ENCODE measurements at places on chromosomes 1 and 21.

DNA sequence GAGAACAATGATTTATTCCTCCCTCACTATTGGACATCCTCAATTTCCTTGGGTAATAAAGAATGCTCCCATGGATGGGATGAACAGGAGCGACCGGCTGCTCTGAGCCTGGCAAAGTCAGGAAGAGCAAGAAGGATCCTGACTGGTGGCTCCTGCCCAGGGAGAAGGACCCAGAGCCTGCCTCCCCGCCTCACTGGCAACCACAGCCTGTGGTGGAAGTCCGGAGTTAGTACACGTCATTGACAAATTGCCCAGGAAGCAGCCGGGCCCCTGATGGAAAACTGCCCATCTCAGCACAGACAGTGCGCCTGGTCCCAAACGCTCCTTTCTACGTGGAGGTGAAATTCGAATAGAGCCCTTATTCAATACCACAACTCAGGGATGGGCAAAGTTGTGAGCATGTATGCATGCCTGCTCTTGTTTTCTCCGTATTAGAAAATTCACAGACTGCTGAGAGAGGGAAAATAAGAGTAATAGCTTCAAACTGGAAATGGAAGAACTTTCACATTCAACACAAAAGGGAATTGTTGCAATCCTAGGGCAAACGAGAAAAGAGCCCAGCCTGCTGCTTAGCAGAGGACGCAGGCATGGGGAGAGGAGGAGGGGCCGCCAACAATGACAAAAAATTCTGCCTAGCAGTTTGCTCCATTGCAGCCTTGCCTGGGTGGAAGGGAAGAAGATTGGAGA lies 397.1 kb upstream of the VAMP3 start:
- DNase-seq = no peak

DNA sequence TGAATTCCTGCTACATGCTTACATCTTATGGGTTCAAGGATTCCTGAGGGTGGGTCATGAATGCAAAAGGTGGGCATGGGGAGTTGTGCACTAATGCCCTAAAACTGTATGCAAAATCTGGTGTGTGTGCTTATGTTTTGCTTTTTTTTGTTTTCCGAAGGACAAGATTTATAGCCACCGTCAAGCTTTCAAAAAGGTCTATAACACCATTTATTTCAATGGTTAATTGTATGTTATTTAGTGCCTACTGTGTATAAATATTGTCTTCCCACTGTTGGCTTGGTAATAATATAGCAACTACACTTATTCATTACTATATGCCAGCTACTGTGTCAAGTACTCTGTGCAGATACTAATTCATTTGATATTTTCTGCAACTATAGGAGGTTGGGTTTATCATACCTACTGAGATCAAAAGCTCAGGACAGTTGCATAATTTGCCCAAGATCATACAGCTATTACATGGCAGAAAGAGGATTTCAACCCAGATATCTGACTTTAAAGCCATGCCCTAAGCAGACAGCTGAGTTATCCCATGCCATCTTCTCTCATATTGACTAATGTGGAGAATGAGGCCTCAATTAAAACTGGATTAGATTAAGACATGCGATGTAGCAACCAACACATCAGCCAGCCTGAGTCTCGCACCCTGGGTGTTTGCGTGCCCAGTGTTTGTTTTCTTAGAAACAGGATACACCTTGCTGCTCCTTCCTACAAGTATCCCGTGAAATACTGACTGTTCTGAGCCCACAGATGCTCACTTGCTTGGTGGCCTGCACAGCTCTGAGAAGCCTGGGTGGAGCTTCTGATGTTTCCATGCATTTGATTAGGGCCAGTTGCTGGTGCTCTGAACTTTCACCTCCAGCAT lies 34.6 kb downstream of the GADD45A start:
- DNase-seq = no peak

GRCh38 chr1:94549706-94550105 lies 8.1 kb upstream of the F3 start:
- no peak for DNase-seq

GRCh38 chr1:222631611-222632208 lies 13.8 kb downstream of the MIA3 start:
- DNase-seq = no peak

GRCh38 chr1:26696654-26697430 lies 1.0 kb downstream of the ARID1A start:
- DNase-seq = peak; percentile 81

GRCh38 chr1:161082996-161083747 lies 6.2 kb downstream of the NECTIN4 start:
- DNase-seq = no peak

DNA sequence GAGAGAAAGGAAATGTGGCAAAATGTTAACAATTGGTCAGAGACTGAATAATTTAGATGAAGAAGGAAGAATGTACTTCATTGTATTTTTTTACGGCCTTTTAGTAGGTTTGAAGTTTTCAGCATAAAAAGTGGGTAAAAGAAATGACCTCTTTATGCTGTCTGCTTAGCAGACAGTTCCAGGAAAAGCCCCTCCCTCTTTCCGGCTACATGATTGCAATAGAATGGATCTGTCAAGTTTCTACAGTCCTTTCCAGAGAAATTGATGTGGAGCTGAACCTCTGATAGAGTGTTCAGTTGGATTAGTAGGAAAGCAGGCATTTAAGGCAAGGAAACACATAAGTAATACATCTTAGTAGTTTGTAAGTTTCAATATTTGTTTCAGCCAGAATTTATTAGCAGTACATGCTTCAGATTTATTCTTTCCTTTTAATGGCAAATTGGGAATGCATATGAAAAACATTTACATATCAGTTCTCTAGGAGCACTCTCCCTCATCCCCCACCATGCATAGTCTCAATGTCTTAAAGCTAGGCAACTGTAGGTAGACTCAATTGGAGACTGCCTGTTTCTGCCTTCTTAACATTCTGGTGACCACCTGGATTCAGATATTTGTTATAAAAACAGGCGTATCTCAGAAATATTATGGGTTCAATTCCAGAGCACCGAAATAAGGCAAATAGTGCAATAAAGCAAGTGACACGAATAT lies 36.4 kb downstream of the HS2ST1 start:
- no peak for DNase-seq

- no peak for DNase-seq
These were observed 19.1 kb downstream of the USP48 start for GRCh38 chr1:21763694-21764419.

DNA sequence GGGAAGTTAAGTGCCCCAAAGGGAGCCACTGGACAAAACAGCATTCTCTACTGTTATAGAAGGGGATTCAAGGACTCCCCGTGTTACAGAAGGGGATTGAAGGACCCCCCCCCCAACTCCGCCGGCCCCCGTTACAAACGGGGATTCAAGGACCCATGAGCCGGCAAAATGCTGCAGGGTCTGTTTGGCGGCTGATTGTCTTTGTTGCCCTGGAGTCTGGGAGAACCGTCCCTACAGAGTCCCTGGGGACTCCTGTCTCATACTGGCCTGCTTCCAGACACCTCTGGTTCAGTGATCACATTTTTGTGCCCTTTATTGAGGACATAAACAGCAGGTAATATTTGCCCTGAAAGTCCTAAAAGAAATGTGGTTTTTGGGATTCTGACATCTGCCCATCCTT lies 96.4 kb downstream of the SYF2 start:
- DNase-seq = no peak

DNA sequence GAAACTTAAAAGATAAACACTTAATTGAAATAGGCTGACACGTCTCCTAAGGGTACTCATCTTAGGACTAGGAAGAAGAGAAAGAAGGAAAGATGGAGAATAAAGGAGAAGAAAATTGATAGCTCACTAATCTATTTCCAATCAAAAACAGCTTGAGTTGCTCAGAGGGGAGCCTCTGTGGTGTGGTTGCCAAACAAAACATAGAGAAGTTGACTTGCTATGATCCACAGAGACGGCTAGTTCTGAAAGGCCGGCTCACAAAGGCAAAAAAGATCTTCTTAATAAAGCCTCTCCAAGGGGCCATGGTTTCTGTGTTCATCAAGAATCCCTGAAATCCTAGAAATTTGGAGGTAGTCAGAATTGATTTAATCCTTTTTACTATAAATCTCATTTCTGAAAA lies 644.1 kb downstream of the LMO4 start:
- DNase-seq = no peak

DNA sequence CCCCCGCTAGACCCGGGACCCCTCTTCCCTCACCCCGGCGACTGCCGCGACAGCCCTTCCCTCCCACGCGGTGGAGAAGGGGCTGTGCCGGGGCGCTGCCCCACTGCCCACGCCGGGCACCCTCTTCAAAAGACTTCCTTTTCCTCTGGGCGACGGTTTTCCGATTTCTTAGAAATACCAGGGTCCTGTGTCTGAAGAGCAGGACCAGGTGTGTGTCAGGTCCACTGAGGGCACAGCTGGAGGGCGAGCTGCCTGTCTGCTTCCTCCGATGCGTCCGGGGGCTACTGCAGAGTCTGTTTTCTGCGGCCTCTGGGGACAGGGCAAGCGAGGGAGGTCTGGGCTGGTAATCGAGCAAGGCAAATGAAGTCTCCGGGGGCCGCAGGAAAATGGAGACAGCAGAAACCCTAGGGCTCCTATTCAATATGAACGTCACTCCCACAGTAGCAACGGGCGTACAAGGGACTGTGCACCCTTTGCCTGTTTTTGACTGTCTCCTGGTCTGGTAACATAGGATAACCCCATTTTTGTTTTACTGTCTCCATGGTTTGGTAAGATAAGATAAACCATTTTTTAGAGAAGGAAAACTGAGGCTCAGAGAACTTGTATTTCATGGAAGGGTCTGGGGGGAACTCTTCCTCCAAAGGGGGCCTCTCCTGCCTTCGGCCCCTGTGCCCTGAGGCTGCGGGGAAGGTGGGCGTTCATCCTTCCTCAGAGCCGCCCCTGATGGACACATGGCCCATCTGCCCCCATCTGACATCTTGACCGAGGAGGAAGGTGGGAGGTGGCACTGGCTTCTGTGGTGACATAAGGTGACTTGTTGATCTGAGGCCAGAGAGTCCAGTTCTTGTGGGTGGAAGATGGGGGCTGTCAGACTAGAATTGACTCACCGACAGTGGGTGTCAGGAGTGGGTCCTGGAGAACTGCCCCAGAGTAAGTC lies 970 bp downstream of the TNFRSF1B start:
- peak; percentile 31 for DNase-seq

DNA sequence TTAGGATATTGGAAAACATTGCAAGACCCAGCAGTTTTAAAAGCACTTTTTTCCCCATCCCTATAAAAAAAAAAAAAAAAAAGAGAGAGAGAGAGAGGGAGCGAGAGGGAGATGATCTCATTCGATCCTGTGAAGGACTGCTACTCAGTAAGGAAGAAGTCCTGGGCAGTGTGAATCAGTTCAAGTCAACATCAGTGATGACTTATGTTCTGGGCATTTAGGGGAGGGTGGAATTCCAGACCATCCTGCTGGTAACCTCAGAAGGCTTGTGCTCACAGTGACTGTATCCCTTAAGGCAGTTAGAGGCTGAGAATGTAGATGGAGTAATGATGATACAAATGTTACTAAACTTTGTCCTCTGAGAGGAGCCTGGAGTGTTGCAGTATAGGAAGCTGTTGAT lies 151.4 kb downstream of the TGFB2 start:
- no peak for DNase-seq

DNA sequence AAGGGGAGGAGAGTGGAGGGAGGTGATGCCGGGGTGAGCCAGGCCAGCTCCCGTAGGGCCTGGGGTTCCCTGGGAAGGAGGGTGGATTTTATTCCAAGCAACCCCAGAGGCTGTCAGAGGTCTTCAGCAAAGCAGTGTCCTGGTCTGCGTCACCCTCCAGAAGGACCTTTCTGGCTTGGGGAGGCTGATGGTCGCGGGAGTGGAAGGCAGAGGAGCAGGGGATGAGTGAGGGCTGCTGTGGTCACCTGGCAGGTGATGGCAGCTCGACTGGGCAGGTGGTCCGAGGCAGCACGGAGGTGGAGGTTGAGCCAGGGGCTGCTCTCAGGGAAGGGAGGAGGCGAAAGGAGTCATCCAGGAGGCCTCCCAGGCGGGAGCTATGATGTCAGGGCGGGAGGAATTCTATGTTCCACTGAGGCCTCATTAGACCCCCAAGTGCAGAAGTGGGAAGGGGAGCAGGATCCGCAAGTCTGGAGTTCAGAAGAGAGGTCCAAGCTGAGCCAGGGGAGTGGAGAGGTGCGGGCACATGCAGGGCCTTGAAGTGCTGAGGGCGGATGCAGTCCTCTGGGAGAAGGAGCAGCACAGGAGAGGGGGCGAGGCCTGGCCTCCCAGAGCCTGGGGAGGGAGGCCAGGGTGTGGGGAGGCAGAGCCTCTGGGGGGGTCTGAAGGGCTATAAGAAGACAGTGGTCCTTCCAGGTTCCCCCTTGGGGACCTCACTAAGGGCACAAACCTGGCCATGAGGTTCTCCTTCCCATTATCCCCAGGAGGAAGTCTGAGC lies 33.3 kb downstream of the BMP8A start:
- no peak for DNase-seq

DNA sequence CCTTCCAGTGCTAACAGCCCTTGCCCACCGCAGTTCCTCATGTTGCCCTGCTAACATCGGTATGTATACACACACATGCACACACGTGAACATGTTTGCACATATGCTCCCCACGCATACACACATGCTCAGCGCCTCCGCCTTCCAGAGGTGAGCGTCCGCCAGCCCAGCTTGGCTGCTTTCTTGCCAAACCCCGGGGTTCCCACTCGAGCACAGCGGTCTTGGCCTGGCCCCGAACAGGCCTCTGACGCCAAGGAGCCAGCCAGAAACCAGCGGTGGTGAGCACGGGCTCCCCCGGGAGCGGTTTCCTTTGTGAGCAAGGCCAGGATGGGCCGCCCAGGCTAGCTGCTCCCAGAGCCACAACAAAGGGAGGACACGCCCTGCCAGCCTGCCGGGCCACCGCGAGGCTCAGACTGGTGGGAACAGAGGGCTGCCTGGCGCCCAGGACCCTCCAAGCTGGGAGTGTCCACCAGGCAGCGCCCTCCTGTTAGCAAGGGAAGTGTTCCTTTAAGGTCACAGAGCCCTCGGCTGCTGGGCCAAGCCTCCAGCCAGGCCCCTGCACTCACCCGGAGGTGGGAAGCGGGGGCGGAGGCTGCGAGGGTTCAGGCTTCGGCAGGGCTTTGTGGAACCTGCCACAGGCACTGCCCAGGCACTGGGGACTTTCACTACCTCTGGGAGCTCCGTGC lies 65.4 kb downstream of the ALPL start:
- no peak for DNase-seq

DNA sequence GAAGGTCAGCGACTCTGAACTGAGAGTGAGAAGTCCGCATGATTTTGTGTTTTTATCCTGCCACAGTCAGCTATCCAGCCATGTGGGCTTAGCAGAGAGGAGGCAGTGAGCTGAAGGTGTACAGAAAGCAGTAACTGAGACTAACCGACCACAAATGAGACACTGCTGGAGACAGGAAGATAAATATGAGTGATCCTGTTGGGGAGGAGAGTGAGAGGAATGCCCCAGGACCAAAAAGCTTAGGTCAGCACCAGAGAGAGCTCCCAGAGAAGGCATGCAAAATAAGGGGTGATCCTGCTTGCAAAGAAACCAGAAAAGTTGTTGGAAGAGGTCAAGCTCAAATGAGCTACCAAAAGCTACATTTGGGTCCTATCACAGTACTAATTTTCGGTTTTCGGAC lies 63.7 kb downstream of the HLCS start:
- no peak for DNase-seq

- DNase-seq = no peak
These were observed 56.4 kb downstream of the SASS6 start for GRCh38 chr1:100076319-100076718.

- DNase-seq = no peak
These were observed 27.6 kb downstream of the AGO4 start for GRCh38 chr1:35835398-35835797.
